ENCODE measurements at places on chromosomes 5 and 9. TPM values are rescaled to one million over a fixed set of nuclear protein-coding genes. Genes with fewer than 3 reads are reported as not detected.

The PCDHGB7 gene
- total RNA-seq, result 7.9 TPM

The SPAG8 gene
- 3.4 TPM for total RNA-seq

The IGFBPL1 gene
- total RNA-seq, result not detected

The ECSCR gene
- 20.9 TPM for total RNA-seq

The SLC27A6 gene
- total RNA-seq, result 61.1 TPM

The NTRK2 gene
- total RNA-seq, result 3.8 TPM

The SPINK5 gene
- 0.47 TPM for total RNA-seq

All from left ventricle myocardium inferior (tissue), 1 donor.